ENCODE measurements at places on chromosomes 13 and 19.

DNA sequence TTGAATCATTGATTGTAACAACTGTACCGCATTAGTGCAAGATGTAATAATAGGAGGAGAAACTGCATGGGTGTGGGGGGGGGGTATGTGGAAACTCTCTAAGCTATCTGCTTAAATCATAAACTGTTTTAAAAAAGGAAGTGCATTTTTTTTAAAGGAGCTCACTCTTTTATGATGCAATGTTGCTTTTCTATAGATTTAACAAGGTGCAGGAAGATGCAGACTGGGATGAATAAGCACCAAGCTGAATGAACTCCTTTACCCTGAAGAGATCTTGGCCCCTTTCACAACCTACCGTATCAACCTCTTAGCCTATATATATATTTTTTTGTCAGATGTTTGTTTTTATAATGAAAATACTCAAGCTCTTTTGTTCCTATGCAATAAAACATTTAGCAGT is 95.9 kb downstream of the AKAP11 start:
- DNase-seq, result no peak

DNA sequence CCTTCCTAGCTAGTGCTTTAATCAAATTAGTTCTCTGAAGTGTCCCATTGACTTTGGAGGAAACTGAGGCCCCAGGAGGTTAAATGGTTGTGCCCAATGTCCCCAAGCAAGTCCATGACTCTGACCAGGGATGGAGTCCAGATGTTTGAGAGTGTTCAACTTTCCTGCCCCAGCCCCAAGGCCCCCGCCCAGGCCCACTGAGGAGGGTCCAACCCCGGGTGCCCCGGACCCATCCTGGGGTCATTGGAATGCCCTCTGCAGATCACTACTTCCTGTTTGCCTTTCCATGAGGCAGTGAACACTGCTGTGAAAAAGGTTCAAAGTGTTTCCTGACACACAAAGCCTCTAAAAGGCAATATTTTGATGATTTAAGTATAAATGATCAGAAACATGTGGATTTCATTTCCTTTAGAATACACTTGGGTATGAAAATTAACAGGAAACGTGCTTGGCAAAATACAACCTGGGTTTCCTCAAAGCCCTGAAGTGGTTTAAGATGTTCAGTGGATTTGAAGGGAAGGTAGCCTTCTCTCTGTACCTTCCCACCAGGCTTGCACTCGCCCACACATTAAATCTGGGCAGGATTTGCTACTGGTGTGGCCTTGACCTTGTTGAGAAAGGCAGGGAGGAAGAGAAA is 335.7 kb downstream of the TSHZ3 start:
- no peak for DNase-seq

- DNase-seq, result no peak
These were observed 375.0 kb downstream of the PCDH9 start for GRCh38 chr13:66855131-66855530.

- DNase-seq, result no peak
These were observed 15.0 kb downstream of the TMTC4 start for GRCh38 chr13:100659578-100659977.

DNA sequence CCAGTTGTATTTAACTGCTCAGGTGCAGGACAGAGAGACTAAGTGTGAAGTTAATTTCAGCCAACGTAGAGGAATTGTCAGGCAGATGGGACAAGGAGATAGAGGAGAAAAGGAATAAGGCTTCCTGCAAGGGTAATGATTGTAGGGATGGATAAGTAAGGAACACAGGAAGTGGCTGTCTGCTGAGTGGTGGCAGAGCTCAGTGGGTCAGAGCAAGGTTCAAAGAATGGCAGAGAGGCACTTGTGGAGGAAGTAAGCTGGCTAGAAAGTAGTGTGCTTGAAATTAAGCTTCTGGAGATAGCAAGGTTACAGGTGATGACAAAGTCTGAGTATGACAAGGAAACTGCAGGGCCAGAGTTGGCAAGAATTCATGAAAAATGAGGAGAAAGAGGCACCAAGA is 47.9 kb downstream of the USPL1 start:
- DNase-seq, result no peak

- DNase-seq, result no peak
These were observed 2.0 kb downstream of the FARP1 start for GRCh38 chr13:98144801-98145350.

GRCh38 chr19:50510121-50510670 is 795 bp downstream of the JOSD2 start:
- DNase-seq, result no peak

DNA sequence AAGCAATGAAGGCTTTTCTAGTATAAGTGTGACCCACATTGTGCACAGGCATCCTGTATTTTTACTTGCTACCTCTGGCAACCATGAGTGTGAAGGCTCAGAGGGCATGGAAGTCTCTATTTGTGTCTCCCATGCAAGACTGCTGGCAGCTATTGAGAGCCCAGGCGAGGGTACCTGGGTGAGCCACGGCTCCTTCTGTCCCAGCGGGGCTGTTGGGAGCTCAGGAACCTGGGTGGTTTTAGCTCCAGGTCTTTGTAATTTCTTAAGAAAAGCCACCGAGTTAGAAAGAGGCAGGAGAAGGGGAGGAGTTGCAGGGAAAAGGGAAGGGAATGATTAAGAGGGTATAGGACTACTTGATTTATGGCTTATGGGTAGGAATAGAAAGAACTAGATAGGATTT is 190.4 kb upstream of the SOX1 start:
- DNase-seq, result no peak

- DNase-seq, result no peak
These were observed 7.4 kb downstream of the DNMT1 start for GRCh38 chr19:10187315-10187714.

DNA sequence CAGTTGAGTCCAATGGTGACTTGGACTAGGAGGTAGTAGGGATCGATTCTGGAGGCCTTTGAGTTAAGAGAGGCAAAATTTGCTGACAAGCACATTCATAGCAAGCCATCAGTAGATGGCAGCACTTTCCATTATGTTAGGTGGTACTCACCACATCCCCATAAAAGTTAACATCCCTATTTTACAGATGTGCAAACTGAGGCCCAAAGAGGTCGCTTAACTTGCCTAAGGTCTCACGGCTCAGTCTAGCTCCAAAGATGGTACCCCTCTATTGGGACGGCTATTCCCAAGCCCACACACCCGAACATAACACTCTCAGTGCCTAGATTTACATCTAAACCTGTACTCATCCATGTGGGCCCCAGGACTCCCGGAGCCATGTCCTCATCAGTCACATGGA is 21.5 kb upstream of the FOSB start:
- no peak for DNase-seq

DNA sequence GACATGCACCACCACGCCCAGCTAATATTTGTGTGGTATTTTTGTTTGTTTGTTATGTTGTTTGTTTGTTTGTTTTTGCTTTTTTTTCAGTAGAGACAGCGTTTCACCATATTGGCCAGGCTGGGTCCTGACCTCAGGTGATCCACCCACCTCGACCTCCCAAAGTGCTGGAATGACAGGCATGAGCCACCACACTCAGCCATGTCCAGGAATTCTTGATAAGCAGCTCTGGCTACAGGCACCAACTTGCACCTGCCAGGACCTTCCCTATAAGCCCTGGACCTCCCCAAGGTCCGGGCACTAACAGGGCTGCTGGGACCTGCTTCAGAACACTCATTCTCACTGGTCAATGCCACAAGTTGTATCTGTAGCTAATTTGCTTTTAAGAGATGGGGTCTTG is 48.7 kb downstream of the TINCR start:
- DNase-seq, result no peak

- no peak for DNase-seq
These were observed 145.3 kb upstream of the RXFP2 start for GRCh38 chr13:31594056-31594455.

- no peak for DNase-seq
These were observed 7.2 kb downstream of the UHRF1 start for GRCh38 chr19:4916292-4917082.

GRCh38 chr19:46471116-46471733 is at the start of gene PNMA8A:
TSS of gene PNMA8A (minus strand) at chr19:46471563. CDS start at chr19:46471035, 528 bp downstream.
- DNase-seq, result peak; percentile 93

DNA sequence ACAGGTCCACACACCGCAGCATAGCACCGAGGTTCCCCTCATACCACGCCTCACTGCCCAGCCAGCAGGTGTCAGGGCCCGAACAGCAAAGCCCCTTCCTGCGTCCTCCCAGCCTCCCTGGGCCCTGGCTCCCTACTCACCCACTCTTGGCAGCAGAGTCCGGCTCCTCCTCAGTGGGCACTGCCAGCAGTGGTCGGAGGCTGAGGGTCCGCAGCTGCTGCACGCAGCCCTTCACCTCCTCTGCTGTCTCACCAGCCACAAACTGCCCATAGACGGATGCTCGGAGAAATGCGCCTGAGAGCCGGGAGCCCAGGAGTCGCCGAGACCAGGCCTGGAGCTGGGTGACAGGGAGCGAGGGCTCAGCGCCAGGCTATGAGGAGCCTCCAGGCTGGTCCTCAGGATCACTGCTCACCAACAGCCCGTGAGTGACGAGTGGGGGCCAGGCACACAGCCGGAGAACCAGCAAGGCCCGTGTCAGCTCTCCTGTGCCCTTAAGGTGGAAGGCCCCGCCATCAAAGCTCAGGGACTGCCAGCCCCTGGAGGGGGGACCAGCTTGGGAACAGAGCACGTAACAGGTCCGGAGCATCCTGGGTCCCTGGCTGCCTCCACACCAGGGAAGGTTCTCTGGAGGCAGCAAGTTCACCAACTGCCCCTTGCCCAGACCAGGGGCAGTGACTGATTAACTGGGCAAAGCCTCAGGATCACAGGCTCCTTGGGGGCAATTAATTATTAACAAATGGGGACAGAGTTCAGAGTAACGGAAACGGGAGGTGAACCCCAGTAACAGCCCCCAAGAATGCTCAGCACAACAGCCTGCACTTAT is at the start of gene PRODH2:
PRODH2 (minus strand) TSS at position 626 of the 823 bp plus-strand sequence; CDS start at position 586, 40 bp downstream.
- DNase-seq, result no peak

- DNase-seq, result no peak
These were observed 342.4 kb downstream of the KCNRG start for GRCh38 chr13:50357586-50358118.

GRCh38 chr13:71291842-71292146 is 575.2 kb downstream of the DACH1 start:
- no peak for DNase-seq

GRCh38 chr19:7678971-7679751 is 1.5 kb upstream of the TRAPPC5 start:
- DNase-seq, result peak; percentile 17

GRCh38 chr19:10254244-10254643 is 2.2 kb downstream of the MRPL4 start:
- DNase-seq, result no peak

DNA sequence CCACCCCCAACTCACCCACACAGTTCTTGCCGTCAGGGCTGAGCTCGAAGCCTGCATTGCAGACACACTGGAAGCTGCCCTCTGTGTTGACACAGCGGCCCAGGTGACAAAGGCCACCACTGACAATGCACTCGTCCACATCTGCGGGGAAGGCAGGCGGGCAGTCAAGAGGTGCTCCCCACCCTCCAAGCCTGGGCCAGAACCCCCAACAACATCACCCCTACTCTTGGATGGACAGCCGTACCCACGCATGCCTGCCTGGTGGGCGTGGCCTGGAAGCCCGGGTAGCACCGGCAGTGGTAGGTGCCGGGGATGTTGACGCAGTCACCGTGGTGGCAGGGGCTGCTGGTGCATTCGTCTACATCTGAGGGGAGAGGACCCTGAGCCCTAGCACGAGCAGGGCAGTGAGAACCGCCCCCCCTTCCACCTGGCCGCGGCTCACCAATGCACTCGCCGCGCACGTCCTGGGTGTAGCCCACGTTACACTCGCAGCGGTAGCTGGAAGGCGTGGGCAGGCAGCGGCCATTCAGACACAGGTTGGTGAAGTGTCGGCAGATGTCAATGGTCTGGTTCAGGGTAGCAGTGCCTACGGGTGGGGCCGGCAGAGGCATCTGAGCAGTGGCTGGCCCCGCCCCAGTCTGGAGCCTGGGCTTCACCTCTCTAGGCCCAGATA is 13.3 kb downstream of the FBN3 start:
- DNase-seq, result no peak

GRCh38 chr13:99425485-99426341 is 75.6 kb upstream of the TM9SF2 start:
- no peak for DNase-seq

DNA sequence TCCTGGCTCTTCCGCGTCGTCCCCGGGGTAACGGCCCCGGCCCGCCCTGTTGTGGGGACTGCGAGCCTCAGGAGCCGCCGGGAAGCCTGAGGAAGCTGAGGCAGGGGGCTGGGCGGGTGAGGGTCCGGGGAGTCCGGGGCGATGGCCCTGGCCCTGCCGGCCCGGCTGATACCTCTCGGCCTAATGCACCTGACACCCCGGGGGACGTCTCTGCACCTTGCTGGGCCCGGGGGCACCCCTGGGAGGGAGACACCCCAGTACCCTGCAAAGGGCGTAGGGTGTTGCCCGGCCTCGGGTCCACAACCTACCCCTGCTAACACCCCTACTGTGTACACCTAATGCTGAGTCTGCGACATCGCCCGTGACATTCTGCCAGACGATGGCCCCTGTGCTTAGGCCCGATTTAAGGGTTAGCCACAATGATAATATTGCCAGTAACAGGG is 410 bp downstream of the PIN1 start:
- no peak for DNase-seq

DNA sequence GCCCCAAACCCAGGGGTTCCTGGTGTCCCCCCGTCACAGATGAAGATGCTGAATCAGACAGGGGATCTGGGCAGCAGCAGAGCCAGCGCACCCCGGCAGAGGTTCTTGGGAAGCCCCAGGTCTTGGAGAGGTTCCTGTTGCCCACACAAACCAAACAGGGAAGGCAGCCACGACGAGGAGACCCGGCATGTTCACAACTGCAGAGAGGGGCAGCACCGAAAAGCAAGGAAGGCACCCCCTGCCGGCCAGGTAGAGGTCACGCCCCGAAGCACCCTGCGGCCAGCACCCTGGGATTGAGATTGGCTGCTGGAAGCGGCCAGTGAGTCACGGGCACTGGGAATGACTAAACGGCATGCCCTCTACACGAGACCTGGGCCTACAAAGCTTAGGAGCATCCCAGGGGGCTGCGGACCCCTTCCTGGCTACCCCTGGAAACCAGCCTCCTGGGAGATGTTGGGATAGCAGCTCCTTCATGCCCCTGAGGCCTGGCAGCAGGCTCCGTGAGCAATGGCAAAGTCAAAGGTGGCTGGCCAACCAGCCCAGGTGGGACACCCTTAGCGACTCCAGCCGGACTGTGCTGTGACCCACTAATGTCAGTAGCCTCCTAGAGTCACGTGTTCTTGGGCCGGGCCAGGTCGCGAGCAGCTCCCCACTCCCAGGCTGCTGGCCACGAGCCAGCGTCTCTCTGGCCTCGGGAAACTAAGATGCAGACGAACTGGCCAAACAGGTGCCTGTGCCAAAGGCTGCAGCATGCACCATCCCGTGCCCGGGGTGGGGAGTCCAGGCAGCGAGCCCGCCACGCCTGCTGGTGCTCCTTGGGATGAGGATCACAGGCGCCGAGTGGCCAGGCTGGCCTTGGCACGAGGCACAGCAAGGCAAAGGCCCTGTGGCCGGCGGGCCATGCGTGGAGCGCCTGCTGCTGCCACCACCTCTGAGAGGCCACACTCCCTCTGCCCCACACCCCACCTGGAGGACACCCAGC is 43.2 kb downstream of the MLLT1 start:
- DNase-seq, result no peak

GRCh38 chr13:84121456-84121855 is 239.2 kb upstream of the SLITRK1 start:
- DNase-seq, result no peak

GRCh38 chr19:42345191-42345812 is 19.9 kb downstream of the MEGF8 start:
- DNase-seq, result no peak

All from NCI-H1930 (cell line).